Stimulated activated CD8-positive, alpha-beta memory T cell treated with anti-CD3 and anti-CD28 coated beads, Interleukin-7, amount 100 ng/mL, for 24 hours (primary cell): ENCODE measurements at places on chromosomes 1 and 21.

- DNase-seq, result no peak
Measured at GRCh38 chr21:41147096-41147978, 20.6 kb upstream of the BACE2 start.

- DNase-seq, result no peak
Measured at GRCh38 chr1:71987181-71987580, 295.2 kb downstream of the NEGR1 start.

DNA sequence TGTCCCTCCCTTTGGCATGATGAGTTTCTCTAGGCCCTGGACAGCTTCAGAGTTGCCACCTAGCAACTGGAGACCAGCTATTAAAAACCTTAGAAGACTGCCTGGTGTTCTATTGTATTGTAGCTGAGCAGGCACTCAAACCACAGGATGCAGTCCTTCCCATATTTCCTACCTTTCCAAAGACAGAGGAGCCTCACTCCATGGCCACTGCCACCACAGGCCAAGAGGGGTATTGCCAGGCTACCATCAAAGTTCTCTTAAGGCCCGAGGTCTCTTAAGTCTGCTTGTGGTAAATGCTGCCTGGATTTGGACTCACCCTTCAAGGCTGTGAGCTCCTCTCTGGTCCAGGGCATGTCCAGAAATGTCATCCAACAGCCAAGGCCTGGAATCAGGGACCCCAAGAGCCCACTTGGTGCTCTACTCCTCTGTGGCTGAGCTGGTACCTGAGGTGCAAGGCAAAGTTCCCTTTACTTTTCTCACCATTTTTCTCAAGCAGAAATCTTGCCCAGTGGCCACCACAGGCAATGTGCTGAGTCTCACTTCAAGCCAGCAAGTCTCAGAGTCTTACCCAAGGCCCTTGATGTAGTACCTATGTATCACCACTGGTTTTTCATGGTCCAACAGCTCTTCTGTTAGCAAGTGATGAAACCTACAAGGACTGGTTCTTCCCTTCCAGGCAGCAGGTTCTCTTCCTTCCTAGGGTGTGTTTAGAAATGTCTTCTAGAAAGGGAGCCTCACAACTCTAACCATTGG, 269.4 kb downstream of the AMY1C start:
- no peak for DNase-seq

DNA sequence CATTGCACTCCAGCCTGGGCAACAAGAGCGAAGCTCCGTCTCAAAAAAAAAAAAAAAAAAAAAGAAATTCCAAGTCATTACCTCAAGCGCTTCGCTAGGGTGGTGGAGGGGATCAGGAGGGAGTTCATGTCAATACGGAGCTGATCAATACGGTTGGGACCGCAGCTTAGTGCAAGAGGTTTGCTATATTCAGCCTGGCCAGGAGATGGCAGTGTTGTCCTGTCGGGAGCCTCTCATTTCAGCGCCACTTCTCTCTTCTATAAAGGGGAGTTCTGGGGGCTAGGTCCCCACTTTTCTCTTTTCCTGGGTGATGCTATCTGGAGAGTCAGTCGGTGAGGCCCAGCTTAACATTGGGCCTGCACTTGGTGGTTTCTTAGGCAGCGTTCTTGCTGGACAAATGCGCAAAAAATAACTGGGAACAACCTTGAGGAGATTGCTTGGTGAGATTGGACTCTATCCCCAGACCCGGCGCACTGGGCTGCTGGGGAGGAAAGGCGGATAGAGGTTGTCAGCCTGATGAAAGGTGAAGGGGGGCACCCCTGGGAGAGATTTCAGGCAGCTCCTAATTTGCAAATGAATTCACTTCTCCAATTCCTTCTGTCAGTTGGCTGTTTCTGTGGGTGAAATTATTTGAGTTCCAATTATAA, 40.4 kb downstream of the KIAA0040 start:
- DNase-seq, result peak; percentile 55

DNA sequence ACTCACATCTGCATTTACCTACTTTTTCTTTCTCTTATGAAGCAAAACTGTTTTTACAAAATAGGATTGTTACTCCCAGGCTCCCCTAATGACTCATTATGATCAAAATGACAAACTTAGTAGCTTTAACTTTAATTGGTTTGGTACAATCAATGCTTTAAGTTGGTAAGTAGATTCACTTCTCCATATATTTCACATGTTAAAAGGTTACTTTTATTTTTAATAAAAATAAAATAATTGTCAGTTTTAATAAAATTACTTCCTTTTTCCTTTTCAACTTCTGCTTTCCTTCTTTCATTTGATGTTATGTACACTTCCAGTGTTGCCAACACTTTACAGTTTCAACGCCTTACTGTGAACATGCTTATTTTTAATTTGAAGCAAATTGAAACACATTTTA, 477.6 kb downstream of the SETD4 start:
- DNase-seq, result no peak

GRCh38 chr21:41108668-41109585, 59.0 kb upstream of the BACE2 start:
- DNase-seq, result no peak

DNA sequence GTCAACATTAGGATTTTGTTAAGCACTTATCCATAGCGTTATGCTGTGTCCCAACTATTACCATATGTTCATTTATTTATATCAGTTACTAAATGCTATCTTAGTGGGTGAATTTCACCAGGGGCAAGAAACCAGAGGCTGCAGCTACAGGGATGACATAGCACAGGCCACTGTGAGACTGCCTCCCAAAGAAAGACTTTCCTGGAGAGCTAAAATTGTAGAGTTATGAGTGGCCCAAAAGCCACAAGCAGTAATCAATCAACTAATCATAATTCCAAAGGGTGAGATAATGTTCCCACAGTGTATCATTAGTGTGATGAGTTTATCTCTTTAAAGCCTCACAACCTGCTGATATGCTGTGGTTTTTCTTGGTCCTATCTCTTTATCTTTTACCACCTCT, 3.8 kb upstream of the TGFB2 start:
- no peak for DNase-seq

DNA sequence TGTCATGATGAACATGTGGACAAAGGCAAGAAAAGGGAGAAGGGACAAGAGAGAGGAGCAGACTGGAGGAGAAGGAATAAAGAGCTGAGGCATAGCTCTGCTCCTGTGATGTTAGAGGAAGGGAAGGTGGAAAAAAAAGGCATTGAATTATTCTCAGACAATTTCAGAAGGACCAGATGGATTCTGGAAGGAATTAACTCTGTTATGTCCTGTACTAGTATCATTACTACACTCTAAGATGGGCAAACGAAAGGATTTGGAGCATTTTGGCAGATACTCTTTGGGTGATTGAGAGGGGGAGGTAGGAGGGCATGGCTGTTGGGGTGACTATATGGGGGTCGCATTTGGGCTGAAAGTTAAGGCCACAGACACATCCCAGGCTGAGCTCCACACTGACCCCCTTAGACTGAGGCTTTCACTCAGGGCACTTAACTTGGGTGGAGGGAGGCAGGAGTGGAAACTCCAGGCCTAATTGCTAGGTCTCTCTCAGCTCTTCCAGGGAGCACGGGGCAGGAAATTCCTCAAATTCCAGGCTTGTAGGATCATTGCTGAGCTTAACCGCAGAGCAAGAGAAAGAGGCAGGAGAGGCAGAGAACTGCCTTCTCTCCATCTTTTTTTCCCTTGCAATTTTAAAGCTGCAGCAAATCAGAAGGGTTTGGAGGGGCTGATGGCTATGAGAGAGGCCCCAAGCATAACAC, 25.9 kb downstream of the KIRREL1 start:
- no peak for DNase-seq

GRCh38 chr1:221782477-221782876, 40.6 kb upstream of the DUSP10 start:
- no peak for DNase-seq

DNA sequence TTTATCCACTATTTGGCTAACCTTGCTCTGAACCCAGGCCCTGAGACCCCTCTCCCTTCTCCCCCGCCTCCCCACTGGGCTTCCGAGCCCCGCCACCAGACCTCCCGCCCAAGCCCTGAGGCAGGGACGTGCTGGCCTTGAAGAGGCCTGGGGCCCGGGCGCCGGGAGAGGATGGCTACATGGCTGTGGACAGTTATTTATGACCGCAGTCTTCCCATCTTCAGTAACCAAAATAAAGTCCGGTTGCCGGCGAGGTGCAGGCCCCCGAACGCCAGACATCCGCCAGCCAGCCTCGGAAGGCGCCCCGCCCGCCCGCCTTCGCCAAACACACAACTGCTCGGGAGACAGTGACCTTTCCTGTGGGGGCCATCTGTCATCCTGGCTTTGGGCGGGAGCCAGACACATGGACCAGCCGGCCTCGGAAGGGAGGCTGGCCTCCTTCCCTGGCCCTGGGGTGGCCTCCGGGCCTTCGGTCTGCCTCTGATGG, 69.0 kb downstream of the DHRS3 start:
- DNase-seq, result no peak

- DNase-seq, result peak; percentile 10
Measured at GRCh38 chr1:111030590-111030989, 66.9 kb upstream of the LRIF1 start.

DNA sequence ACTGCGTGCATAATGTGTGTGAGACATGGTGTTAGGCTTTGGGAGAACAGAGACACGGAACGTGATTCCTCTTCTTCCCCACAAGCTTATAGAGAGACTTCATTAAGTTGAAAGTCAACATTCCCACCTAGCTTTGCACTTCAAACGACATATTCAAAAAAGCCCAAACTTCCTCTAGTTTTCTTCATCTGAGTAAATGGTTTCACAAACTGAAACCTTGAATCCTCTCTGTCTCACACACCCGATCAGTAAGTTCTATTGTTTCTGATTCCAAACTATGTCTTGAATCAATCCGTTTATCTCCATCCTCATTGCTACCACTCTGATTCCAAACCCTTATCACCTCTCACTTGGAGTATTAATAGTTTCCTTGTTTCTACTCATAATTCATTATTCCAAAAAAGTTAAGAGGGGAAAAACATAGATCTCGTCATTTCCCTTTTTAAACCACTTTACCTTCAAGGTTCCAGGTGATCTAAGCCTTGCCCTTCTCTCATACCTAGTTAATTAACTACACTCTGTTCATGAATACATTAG, 1.6 kb upstream of the METTL18 start:
- DNase-seq, result no peak

GRCh38 chr1:68495532-68495931, 1.4 kb downstream of the DEPDC1 start:
- no peak for DNase-seq

DNA sequence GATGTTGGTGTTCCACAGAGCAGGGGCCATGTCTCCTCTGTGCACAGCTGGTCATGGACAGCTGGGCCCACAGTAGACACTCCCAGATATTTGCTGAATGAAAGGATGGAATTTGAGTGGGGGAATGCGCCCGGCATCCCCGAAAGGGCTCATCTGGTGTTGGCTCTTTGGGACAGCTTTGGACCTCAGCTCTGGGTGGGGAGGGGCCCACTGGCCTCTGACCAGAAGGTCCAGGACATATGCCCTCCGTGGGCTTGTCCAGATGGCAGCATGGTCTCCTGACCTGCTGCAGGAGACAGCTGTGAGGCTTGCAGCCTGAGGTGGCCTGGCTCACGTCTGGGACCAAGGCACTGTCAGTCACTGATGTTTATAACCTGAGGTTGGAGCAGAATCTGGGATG, 160.4 kb upstream of the AJAP1 start:
- DNase-seq, result no peak

DNA sequence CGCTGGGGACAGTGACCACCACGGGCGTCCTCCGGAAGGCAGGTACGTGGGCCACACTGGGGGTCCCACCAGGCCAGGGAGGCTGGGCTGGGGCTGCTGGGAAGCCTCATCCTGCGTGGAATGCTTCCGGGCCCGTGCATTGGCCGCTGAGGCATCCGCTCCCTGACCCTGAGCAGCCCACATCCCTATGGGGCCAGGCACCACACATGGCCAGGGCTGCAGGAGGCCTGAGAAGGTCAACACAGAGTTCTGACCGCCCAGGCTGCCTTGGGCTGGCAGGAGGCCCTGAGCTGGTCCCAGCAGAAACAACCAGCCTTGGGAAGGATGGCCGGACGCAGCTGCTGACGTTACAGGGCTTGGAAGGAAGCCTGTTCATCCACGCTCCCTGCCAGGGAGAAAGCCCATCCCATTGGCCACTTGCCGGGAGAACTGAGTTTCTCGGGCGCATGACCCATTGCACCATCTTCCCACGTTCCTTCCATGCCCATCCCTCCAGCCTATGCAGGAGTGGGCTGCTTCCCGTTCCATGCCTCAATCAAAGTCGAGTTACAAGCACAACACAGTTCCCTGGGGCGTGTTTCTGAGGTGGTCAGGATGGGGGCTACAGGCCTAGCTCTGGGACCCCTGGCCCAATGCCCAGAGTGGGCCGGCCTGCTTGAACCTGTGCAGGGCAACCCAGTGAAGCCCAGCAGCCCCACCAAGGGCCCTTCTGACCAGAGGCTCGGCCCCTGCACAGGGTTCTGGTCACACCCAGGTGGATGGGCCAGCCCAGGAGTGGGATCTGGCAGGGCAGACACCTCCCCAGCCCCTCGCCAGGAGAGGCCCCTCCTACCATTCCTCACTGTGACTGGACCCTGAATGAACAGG, 31.7 kb downstream of the TRIM11 start:
- no peak for DNase-seq
